CD4-positive, alpha-beta T cell treated with Interleukin-1 beta for 1 hour (primary cell): ENCODE measurements at places on chromosomes 4 and X.

- no peak for DNase-seq
Observed at GRCh38 chr4:122712782-122713181, 19.7 kb upstream of the BBS12 start.

GRCh38 chr4:86891762-86892635, at the start of gene C4orf36:
C4orf36 (minus strand) TSS chr4:86892422; CDS start chr4:86891520, 902 bp downstream.
- DNase-seq: no peak

DNA sequence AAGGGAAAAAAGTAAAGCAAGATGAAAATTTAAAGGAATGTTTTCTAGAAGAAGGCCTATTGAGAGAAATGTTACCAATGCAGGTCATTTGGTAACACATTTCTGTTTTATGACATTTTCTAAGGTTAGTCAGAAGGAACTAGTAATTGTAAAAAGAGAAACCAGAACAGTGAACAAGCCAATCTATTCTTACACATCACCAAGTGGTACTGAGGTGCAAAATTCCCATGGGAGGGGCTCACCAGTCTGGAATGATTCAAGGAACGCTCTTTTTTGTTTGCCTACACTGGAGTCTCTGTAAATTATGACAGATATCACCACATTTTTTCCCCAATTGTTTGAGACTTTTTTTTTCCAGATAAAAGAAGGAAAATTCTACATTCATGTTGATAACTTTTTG, 404.7 kb upstream of the CNKSR2 start:
- no peak for DNase-seq

GRCh38 chr4:53349091-53349491, 16.8 kb downstream of the SCFD2 start:
- no peak for DNase-seq

DNA sequence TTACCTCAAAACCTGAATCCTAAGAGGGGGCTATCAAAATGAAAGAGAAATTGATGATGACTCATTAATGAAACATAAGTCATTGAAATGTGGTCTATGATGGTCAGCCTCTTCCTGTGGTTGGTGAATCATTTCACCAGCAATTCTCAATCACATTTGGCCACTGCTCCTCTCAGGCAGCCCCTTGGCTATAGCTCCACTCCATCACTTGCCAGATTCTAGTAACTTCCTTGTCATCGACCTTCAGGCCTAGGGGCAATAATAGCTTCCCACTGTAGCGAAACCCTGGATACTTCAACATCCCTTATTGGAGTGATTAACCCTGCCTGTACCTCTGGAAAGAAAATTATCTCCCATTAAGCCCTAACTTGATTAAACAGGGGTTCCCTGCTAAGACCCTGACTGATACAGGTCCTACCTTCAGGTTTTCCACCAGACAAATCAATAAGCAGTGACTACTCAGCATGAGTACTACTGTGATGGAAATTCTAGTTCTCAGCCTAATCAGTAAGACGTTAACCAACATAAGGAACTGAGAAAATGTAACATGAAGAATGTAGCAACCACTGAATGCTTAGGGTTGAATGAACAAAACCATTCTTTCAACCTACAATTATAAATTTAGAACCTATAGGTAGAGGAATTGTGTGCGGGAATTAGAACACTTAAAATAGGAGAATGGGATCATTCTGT, 30.4 kb downstream of the ADH7 start:
- no peak for DNase-seq

DNA sequence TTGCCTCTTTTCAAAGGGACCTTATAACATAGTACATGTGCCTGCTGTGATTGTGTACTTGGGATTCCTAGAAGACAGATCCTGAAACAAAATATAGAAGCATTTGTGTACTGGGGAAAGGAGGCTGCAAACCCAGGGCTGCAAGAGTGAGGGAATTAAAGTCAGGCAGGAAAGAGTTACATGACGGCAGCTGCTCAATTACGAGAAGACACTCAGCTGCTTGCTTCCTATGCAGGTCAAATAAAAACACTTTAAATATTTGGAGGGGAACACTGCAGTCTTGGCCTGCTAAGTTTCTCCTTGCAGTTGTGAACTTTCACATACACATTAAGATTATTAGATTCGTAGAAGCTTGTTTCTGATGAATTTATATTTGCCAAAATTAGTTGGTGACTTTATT, 191.9 kb upstream of the CXCL13 start:
- DNase-seq: no peak

DNA sequence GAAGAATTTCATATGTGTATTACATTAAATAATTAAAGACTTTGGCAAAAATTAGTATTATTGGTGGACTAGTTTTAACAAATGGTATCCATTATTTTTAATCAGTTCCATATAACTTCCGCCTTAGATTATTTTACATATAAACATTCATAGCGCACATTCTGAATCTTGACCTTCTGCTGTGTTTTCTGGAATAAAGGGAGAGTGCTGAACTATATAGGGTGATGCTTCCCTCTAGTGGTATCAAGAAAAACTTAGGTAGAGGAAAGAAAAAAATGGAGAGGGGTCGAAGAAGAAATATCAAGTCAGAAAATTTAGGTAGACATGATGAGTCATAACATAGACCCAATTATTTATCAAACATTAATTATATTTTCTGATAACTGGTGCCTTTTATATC, 155.6 kb upstream of the PACRGL start:
- DNase-seq: no peak
